Caki2 (cell line): ENCODE measurements at places on chromosomes 12 and 14. TPM values are rescaled to one million over a fixed set of nuclear protein-coding genes. Genes with fewer than 3 reads are reported as not detected.

GRCh38 chr14:29905543-29905942 is 22.1 kb downstream of the PRKD1 start:
- DNase-seq = peak; percentile 77

GRCh38 chr12:31431721-31432240 is 105.8 kb upstream of the SINHCAF start:
- no peak for DNase-seq

GRCh38 chr12:2805143-2805520 is 7.3 kb upstream of the ITFG2 start:
- DNase-seq = no peak

- no peak for DNase-seq
Observed at GRCh38 chr14:105927096-105928060, 401.0 kb downstream of the TMEM121 start.

DNA sequence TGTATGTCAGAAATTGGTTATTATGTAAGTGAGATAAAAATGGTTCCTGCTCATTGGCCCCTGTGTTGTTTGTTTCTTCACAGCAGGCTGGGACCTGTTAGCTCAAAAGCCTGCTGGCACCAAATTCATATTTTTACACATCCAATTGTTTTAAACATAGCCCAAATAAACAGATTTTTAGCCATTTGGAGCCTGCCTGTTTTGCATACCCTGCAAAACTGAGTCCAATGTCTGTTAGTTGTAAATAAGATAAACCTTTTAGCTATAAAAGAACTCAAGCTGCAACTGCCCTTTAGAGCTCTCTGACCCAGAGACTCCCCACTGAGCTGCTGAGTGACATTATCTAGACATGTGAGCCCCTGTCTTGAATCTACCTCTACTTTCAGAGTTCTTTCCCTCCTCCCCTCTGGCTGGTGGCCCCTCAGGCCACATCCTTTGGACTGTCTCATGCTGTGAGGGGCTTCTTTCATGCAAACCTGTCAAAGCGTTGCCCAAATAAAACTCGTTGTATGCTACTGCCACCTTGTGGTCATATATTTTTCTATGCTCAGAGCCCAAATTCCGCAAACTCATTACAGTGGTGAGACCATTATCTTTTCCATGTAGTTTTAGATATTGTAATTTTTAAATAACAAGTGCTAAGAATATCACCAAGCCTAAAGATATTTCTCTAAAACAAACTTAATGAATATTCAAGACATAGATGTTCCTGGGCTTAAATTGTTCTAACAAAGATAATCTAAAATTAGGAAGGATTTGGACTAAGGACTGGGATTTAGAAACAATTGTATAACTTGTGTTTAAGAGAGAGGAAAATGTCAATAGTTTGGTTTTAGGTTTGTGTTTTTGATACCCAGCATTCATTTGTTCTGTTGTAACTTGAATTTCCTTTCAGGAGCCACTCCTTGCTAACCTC is 337.9 kb downstream of the AACS start:
- peak; percentile 32 for DNase-seq

GRCh38 chr12:79414252-79414651 is 276.5 kb downstream of the PAWR start:
- DNase-seq = no peak

- no peak for DNase-seq
Observed at GRCh38 chr14:51862860-51863259, 2.4 kb downstream of the GNG2 start.

GRCh38 chr12:88574278-88574677 is 6.0 kb downstream of the KITLG start:
- DNase-seq = no peak

- peak; percentile 50 for DNase-seq
Observed at GRCh38 chr12:51000245-51000644, 25.9 kb downstream of the SLC11A2 start.

DNA sequence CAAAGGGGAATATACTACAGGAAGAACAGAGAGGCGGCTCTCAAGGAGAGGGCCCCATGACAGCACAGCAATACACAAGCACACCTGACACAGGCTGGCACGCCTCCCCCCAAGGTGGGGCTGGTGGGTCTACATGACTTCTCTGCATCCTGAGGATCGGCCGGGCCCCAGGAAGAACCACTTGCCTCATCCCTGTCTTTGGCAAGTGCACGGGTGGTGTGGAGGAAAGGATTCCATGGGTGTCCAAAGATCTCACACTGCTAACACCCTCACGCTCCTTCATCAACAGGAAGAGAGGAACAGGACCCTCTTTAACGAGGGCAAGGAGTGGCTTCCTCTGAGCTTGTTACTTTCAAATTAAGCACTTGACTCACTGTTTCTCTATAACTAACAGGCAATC is 7.3 kb downstream of the VAMP1 start:
- DNase-seq = no peak

- no peak for DNase-seq
Observed at GRCh38 chr12:126617312-126617711, 1552.1 kb downstream of the AACS start.

- DNase-seq = peak; percentile 5
Observed at GRCh38 chr14:63045234-63045611, at the start of gene KCNH5. Gene KCNH5, minus strand, starts transcription at chr14:63045458. Its CDS starts 272 bp downstream, at chr14:63045186.

DNA sequence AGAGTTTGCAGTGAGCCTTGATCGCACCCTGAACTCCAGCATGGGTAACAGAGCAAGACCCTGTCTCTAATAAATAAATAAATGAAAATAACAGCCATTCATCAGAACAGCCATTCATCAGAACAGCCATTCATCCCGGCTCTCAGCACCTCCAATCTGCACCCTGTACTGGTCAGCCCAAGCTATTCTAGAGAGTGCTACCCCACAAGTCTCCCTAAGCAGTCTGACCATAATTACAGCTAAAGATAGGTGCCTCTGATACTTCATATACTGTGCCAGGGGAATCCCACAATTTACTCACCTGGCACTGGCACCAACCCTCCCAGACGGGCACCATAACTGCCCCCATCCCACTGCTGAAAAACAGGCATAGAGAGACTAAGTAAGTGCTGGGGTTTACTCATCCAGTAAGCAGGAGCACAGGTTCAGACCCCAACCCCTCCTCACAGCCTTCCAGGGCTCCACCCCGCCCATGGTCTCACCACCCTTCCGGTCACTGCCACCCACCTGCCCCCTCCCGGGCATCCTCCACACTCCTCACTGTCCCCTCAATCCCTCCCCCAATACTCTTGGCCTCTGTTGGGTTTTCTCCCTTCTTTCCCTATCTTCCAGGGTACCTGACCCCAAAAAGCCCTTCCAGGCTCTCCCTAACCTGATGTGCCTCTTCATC is 15.2 kb upstream of the EIF5 start:
- no peak for DNase-seq

DNA sequence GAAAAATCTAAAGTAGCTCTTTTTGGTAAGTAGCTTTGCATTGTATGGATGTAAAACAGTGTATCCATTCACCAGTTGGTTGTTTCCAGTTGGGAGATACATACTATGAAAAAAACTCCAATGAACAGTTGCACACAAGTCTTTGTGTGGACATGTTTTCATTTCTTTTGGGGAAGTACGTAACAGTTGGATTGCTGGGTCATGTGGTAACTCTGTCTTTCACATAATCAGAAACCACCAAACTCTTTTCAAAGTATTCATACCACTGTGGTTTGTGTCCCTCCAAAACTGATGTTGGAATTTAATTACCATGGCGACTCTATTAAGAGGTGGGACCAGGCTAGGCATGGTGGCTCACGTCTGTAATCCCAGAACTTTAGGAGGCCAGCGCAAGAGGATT is 58.9 kb upstream of the RESF1 start:
- no peak for DNase-seq

GRCh38 chr12:130775953-130776856 is 60.1 kb upstream of the RIMBP2 start:
- DNase-seq = peak; percentile 49

DNA sequence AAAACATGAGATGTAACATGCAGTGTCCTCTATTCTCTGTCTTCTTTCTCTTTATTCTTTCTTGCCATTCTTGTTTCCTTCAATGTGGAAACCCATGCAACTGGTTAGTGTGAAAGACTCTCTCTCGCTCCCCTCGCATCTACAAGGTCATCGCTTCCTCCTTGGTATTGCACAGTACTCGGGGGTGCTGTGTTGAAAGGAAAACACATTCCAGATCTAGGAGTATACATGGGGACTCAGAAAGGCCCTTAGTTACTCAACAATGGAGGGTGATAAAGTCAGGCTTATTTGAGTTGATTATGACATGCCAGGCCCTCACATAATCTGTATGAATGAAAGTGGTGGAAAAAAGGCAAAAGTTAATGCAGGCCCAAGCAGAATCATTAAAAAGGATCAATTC is 75.5 kb upstream of the OVCH1 start:
- DNase-seq = no peak

DNA sequence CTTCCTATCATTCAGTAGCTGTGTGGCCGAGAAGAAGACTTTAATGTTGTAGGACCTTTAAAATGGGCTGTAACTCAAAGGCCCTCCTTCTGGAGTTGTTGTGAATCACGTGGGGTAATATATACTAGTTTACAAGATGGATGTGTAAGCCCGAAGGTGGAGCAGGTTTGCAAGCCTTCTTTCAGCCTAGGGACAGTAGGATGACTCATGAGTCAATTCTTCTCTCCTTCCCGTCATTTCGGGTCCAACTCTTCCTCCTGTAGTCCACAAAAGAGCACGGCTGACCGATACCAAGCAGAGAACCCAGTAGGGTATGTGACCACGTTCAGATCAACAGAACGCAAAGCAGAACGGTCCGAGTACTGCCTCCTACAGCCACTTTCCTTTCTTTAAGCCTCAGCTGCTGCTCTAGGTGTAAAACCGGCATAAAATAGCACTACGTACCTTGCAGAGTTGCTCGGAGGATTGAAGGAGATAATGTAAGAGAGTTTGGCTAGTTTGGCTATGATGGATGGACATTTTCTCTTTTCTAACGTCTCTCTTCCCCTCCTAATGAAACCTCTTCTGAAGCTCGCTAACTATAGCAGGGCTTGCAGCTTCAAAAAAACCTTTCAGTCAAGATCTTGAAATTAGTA is 1.3 kb upstream of the RASSF3 start:
- peak; percentile 89 for DNase-seq

DNA sequence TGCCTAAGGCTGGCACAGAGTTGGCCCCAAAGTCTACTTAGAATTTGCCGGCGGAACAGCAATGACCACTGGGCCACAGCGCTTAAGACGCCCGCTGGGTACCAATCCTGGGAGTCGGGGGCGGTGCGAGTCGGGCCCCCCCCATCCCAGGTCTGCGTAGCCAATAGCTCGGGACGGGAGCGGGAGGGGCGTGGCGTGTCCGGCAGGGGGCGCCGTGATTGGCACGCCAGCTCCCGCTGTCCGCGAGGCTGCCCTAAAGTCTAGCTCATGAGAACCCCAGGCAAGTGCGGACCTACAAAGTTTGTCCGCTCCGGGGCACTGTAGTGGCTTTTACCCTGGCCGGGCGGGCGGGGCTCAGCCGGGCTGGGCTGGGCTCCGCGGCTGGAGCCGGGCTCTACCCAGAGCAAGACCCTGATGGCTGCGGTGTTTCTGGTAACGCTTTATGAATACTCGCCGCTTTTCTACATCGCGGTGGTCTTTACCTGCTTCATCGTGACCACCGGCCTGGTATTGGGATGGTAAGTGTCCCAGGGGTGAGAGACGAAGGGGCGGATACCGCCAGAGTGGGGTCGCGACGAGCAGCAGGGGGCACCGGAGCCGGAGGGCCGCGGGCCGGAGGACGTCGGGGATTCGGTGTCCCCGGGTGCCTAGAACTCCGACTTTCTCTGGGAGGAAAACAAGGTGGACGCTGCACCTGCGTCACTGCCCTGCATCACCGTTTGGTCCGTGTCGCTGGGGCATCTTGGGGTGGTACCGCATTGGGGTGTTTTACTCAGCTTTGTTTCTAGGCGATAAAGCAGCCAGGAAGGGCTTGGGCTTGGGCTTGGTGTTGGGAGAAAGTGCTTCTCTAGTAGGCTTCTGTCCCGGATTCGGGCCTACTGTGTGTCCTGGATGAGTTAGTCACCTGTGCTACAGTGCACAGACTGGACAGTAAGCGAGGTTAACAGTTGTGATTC is at the start of gene CGRRF1:
TSS of gene CGRRF1 (plus strand) at position 361 of the 956 bp plus-strand sequence. CDS start at position 415, 54 bp downstream.
- DNase-seq = peak; percentile 96

DNA sequence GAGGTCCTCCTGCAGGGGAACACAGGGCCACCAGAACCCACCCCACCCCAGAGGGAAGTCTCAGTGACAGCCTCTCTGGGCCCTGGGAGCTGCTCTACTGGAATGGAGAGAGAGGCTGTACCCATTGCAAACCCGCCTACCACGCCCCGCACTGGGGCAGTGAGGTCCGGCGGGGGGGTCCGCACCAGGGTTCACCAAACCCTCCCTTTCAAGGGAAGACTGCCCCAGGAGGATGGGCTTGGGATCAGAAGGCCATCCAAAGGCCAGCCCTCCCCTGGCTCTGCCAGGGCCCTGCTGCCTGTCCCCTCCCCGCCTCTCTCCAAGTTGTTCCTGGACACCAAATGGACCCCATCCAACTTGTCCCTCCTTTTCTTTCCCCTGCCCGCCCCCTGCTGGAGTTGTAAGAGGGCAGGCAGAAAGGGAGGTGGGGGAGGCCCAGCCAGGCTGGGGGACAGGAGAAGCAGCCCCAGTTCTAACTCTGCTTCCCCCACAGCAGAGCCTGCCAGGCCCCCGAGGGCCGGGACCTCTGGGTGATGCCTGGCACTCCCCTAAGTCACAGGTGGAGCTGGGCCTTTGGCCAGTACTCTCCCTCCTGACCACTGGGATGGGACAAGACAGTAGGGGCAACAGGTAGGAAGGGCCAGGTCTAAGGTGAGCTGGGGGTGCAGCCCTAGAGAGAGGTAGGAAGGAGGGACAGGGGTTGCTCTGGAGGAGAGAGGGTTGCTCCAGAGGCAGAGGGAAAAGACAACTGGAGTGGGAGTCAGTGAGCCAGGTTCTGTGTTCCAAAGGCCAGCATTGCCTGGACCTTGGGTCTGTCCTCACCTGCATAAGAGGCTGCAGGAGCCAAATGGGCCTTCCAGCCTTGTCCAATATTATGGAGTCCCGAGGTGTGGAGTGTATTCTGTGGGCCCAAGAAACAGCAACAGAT is 3.2 kb upstream of the DIO3 start:
- no peak for DNase-seq

- peak; percentile 25 for DNase-seq
Observed at GRCh38 chr12:53586745-53587144, 39.4 kb downstream of the ATF7 start.

DNA sequence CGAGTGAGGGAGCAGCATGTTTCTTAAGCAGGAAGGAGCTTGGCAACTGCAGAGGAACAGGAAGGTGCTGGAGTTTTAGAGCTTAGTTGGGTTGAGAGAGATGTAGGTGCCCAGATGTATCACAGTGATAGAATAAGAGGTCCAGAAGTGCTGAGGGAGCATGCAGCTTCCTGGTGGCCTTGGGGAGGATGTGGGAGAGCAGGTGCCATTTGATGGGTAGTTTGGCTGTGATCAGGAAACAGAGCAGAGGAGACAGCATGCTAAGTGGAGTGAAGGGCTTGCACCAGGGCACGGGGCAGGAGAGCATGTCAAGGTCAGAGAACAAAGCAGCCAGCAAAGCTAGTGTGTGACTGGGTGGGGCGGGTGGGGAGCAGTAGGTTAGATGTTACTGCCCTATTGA is 74.8 kb downstream of the PAPOLA start:
- DNase-seq = no peak

GRCh38 chr12:59023861-59024424 is 103.6 kb upstream of the LRIG3 start:
- DNase-seq = no peak

- no peak for DNase-seq
Observed at GRCh38 chr14:103581206-103581605, 18.4 kb downstream of the COA8 start.

GPRC5D gene
- total RNA-seq = not detected in 2 replicates

FLVCR2 gene
- 2.9 and 7.0 TPM in 2 replicates for total RNA-seq

PLA2G1B gene
- not detected in 2 replicates for total RNA-seq

SLC7A8 gene
- total RNA-seq = not detected in 2 replicates

TBX5 gene
- total RNA-seq = not detected in 2 replicates

SMOC1 gene
- 1.6 and 3.1 TPM in 2 replicates for total RNA-seq

KCNA1 gene
- total RNA-seq = not detected in 2 replicates

TMEM229B gene
- total RNA-seq = not detected in 2 replicates

CLEC2A gene
- total RNA-seq = not detected in 2 replicates

PTPRB gene
- 2.8 and 3.2 TPM in 2 replicates for total RNA-seq
